Activated T-helper 17 cell treated with anti-CD3 and anti-CD28 coated beads, Interleukin-2, amount 50 U/mL, for 72 hours (primary cell): ENCODE measurements at places on chromosomes 12 and 14. TPM values are rescaled to one million over a fixed set of nuclear protein-coding genes. Genes with fewer than 3 reads are reported as not detected.
A peak's percentile ranks its signal among the peaks of the same experiment; 100 is the strongest.

GRCh38 chr12:102876883-102877282 is 40.2 kb downstream of the PAH start:
- no peak for ATAC-seq

DNA sequence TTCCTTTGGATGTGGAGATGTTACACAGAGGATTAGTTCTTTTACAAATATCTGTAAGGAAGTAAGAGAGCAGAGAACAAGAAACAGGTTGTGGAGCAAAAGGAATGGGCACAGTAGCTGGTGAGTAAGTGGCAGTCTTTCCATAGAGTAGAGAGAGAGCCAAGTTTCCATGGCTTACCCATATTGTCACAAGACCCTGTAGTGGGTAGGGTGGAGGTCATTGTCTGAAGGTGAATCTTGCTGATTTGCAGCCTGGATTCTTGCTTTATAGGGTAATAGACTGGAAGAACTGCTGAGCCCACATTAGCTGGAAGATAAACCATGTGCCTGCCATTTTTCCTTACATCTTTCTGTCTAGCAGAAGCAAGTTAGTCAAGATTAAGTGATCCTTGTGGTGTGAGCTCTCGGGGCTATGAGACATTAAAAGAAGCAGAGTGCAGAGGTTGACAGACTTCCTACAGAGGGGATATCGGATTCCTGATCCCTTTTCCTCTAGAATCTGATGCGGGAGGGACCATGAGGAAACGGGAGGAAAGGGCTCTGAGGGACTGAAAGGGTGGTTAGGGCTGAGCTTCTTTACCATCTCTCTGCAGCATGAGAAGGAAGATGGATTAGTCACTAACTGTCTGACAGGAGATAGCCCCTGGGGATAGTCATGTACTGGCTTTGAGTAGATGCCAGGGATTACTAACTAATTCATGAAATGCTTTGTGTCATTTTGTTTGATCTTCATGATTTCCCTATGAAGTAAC is 44.0 kb upstream of the LRTM2 start:
- no peak for ATAC-seq

GRCh38 chr12:47067176-47067575 is 12.2 kb upstream of the PCED1B start:
- ATAC-seq: peak; percentile 87

DNA sequence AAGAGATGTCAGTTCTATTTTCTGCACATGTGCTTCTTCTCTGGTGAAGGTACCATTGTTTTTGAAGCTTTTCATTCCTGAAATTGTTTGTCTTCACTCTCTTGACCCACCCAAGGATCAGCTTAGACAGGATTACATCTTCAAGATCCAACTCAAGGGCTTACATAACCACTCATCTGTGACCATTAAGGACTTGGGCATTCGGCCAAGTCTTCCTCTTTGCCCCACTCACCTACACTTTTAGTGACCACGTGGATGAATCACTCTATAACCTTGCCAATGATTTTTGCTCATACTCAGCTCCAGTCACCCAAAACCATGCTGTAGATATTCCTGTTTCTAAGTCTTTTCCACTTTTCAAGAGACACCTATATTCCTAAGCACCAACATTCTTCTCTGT is 36.5 kb upstream of the SSTR1 start:
- ATAC-seq: no peak

- peak; percentile 54 for ATAC-seq
Observed at GRCh38 chr14:64296561-64296960, 2.4 kb upstream of the ESR2 start.

GRCh38 chr12:95336387-95337067 is 118.9 kb downstream of the VEZT start:
- no peak for ATAC-seq

- peak; percentile 75 for ATAC-seq
Observed at GRCh38 chr14:20682435-20683124, 1.8 kb upstream of the RNASE4 start.

DNA sequence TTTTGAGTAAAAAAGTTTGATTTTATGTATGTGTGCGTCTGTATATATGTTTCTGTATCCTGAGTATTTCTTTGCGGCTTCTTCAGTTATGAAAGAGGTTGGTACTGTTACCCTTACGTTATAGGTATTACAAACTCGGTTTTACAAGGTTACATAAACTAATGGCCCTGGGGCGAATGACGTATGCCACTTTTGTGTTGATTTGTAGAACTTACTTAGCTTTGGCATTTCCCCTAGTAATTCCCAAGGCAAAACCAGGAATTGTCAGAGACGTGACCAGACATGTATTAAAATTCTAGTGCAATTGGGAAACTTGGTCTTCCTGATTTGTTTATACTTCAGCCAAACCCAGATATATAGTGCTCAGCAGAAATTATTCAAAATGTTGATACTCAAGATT is 93.3 kb downstream of the DUSP16 start:
- no peak for ATAC-seq

GRCh38 chr12:50887191-50887590 is 44.5 kb downstream of the TMPRSS12 start:
- ATAC-seq: no peak

DNA sequence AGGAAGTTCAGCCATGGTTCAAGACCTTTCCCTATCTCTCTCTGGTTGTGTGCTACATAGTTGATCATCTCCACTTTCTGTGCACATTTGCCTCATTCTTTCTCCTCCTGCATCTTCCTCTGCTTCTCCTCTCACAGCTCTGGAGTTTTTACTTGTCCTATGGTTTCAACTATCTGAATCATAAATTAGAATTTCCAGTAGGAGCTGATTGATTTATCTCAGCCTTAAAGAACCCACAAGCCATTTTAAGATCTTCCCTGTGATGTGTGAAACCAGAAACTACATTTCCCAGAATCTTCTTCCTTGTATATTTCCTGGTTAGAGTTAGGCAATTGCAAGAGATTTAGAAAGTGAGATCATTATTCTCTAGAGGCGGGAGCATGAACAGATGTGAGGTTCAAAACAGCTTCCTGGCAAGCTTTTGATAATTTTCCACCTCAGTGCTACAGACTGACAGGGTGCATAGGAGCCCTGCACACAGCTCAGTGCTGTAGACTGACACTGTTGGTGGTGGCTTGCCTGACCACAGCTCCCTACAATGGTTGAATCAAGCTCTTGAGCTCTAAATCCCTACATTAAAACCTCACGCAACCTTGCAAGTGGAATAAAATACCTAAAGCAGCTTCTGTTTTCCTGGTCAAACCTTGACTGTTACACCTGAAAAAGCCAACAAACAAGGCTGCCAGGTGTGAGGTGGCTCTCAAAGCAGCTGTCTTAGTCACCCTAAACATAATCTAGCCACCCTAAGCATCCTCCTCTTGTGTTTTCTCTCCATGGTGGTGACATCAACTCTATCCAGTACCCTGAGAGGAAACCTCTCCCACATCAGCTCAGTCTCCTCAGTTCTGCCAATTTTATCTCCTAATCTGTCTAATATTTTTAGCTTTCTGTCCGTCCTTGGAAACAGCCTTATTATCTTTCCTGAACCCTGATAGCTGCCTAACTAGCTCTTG is 21.5 kb upstream of the IFNG start:
- ATAC-seq: peak; percentile 86

DNA sequence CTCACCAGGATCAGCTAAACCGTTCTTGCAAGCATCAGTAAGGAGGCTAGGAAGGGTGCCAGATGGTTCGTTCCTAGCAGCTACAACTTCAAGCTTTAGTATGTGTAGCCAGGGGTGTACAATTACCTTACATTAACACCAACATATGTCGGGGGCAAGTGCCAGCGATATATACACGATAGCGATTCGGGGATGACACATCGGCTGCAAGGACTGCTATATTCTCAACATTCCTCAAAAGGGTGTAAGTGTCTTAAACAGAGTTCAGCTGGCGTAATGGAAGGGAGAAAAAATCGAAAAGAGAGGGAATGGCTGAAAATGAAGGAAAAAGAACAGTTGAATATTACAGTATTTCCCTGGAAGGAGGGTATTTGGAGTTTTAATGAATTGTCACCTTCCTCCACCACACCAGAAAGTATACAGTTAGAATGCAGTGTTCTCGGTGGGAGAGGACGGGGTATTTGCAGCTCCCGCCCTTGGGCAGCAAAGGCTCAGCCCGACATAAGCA is 545 bp downstream of the LIMA1 start:
- no peak for ATAC-seq

DNA sequence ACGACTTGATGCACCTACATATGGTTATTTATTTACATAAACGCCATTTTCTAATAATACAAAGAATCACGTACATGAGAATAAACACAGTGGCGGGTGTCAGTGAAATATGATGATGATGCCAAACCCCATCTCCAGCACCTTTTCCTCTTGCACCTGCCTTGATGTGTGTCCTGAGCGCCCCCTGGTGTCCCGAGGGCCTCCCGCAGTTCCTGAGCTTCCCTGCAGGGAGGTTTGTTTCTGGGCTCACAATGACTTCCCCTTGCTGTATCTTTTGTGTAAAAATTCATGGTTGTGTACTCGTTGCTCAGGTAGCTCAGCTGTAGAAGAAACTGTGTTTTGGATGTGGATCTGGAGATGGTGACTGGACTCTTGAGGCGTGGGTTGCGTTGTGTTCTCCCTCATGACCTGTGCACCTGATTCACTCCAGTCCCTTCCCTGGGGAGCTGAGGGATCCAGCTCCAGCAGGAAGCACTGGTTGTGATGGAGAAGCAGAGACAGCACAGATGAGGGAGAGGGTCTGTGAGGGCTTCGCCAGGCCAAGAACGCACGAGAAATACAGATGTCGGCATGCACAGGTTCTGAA is 1037.8 kb downstream of the TMEM121 start:
- ATAC-seq: peak; percentile 68

- ATAC-seq: no peak
Observed at GRCh38 chr12:44777044-44777443, 99.1 kb downstream of the NELL2 start.

DNA sequence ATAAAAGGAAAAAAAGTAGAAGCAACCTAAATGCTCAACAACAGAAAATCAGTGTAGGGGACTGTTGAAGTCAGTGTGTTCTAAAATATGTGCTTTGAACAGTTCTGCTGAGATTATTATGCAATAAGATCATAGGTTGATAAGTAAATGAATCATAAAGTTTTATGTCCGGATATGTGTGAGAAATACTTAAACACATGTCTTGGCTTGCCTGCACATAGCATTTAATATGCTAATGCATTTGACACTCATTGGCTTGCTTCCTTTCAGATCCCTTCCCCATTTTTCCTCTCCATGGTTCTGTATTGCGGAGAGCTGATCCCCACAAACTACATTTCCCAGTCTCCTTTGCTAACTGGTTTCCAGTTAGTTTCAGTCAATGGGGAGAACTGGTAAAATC is 573.8 kb upstream of the TBX3 start:
- ATAC-seq: no peak

TTC9 gene
- total RNA-seq: 8.0 TPM

SIX1 gene
- not detected for total RNA-seq

TEX52 gene
- total RNA-seq: not detected

KRT73 gene
- total RNA-seq: not detected

LMO3 gene
- not detected for total RNA-seq

MLXIP gene
- total RNA-seq: 28.9 TPM

SLCO1A2 gene
- total RNA-seq: not detected

KIF5A gene
- 3.0 TPM for total RNA-seq

SIX4 gene
- 0.54 TPM for total RNA-seq

PTPRQ gene
- not detected for total RNA-seq

ASPG gene
- total RNA-seq: not detected

ASIC1 gene
- total RNA-seq: 1.4 TPM

MIP gene
- not detected for total RNA-seq
